Breast epithelium (tissue), 4 donors: ENCODE measurements at places on chromosomes 3 and 15.

DNA sequence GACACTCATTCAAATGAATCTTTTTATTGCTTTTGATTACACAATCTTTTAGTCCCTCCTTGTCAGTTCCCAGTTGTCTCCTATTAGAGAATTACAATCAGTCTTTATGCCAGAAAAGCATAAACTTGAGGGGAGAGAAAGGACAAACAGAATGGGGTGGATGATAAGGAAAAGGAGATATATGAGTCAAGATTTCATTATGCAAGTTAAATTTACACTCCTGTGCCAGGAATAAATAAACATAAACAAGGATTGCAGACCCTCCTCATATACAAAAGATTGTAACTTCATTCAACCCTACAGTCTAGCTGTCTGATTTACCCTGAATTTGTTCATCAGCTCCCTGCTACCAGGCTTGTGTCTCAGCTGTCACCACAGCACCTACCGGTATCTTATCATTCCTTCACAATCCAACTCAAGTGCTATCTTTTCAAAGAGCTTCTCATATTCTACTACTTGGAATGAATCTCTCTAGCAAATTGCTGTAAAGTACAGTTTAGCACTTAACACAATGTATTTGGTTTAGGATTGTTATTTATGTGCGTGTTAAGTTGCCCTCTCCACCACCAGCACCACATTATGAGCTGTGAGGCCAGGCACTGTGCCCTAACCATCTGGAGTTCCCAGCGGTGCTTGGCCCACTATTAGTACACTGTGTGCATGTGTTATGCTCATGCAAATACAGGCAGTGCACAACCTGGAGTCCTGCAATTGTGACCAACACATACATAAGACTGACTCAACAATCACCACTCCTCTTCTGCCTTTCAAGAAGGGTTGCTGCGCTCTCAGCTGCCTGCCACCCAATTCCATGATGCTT is 504.1 kb downstream of the TBL1XR1 start:
- no peak for DNase-seq
- H3K4me3 ChIP-seq, result no peak overlapping the region
- H3K4me1 ChIP-seq, result no peaks in the 10 kb centered on the region
- H3K27ac ChIP-seq, result no peak overlapping the region
- no peaks in the 10 kb centered on the region for H3K27me3 ChIP-seq
- H3K36me3 ChIP-seq, result no peaks in the 10 kb centered on the region

DNA sequence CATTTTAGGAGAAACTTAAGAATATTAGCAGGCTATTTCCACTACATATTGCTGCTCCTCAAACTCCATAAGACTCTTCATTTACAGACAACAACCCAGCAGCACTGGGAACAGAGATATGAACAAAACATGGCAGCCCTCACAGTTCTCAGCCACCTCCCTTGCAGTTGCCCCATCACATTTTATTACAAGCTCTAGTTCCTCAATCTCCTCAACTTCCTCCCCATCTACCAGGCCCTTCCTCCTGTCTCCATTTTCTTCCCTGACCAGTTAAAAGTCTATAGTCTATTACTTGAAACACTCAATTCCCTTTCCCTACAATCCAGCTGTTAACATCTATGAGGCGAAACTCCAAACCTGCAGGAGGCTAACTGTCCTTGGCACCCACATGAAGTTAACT is 412.5 kb downstream of the TBC1D5 start:
- no peaks in the 10 kb centered on the region for H3K4me1 ChIP-seq
- DNase-seq, result no peak
- H3K4me3 ChIP-seq, result no peak overlapping the region
- H3K27ac ChIP-seq, result no peak overlapping the region

DNA sequence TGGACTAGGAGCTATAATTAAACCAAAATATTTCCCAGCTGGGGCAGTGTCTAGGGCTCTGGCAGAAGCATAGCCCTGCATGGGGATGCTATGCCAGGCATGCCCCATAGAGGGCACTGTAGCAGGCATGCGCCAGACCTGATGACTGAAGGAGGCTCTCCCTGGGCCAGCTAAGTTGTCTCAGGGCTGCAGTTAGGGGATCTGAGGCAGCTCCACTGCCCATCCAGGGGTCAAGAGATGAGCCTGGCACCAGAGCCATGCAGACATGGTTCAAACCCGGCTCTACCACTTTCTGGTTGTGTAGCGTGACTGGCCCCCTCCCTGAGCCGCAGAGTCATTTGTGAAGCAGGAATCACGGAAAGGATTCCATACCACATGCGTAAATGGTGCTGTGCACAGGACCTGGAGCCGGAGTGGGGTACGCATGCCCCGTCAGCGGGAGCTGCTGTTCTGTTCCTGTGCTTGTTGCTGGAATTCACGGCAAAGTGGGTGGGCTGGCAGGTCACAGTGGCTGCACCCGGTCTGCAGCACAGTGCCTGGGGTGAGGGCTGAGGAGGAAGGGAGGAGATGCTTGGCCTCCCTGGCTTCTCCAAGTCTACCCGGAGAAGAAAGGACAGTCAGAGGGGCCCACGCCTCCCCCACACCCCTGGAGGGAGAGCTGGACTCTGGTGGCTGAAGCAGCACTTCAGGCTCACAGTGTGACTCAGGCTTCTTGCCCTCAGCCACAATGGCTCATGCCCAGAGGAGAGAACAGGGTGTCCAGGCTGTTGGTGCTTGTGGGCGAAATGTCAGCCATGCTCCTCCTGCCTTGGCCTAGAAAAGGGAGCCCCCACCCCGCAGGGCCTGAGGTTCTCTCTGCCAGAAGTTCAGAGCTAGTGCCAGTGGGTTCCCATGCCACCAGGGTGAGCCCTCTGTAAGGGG is 43.1 kb downstream of the DNASE1L3 start:
- no peaks in the 10 kb centered on the region for H3K4me1 ChIP-seq
- no peak for DNase-seq
- peaks cover 3% of the 10 kb centered on the region for H3K36me3 ChIP-seq
- H3K27ac ChIP-seq, result no peak overlapping the region
- H3K27me3 ChIP-seq, result no peaks in the 10 kb centered on the region

- H3K27ac ChIP-seq, result no peak overlapping the region
- no peaks in the 10 kb centered on the region for H3K27me3 ChIP-seq
- no peaks in the 10 kb centered on the region for H3K4me1 ChIP-seq
- no peaks in the 10 kb centered on the region for H3K36me3 ChIP-seq
- DNase-seq, result no peak
Observed at GRCh38 chr15:55835866-55836265, 92.9 kb upstream of the PRTG start.

GRCh38 chr3:188283347-188283746 is 129.4 kb downstream of the LPP start:
- no peak overlapping the region for H3K4me3 ChIP-seq
- peak overlapping the region; percentile 65 for H3K27ac ChIP-seq
- H3K4me1 ChIP-seq, result no peaks in the 10 kb centered on the region
- DNase-seq, result no peak
- H3K27me3 ChIP-seq, result no peaks in the 10 kb centered on the region

DNA sequence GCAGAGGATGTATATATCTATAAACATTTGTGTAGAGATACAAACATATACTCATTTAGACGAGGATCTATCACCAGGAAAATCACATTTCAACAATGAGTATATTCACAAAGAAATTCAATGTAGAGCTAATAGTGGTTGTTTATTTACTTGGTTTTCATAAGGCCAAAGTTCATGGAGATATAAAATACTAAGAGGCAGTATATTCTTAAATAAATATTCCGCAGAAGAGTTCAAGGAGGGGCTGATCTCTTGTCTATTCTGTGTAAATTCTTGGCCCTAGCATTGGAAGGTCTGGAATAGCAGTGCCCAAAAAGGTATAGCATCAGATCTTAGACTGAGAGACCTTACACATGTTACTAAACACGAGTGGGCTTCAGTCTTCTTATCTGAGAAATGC is 122.1 kb downstream of the EDEM1 start:
- H3K4me1 ChIP-seq, result no peaks in the 10 kb centered on the region
- H3K4me3 ChIP-seq, result no peak overlapping the region
- DNase-seq, result no peak
- H3K27me3 ChIP-seq, result no peaks in the 10 kb centered on the region

- H3K4me1 ChIP-seq, result no peaks in the 10 kb centered on the region
- no peaks in the 10 kb centered on the region for H3K27me3 ChIP-seq
- no peaks in the 10 kb centered on the region for H3K36me3 ChIP-seq
- H3K27ac ChIP-seq, result peak overlapping the region; percentile 100
- DNase-seq, result peak; percentile 63
Observed at GRCh38 chr15:78872972-78873792, 492 bp downstream of the MORF4L1 start.

- H3K4me1 ChIP-seq, result peaks cover 2% of the 10 kb centered on the region
- H3K27me3 ChIP-seq, result no peaks in the 10 kb centered on the region
- no peak for DNase-seq
- H3K4me3 ChIP-seq, result no peak overlapping the region
Observed at GRCh38 chr3:27596921-27597320, 112.7 kb upstream of the SLC4A7 start.

DNA sequence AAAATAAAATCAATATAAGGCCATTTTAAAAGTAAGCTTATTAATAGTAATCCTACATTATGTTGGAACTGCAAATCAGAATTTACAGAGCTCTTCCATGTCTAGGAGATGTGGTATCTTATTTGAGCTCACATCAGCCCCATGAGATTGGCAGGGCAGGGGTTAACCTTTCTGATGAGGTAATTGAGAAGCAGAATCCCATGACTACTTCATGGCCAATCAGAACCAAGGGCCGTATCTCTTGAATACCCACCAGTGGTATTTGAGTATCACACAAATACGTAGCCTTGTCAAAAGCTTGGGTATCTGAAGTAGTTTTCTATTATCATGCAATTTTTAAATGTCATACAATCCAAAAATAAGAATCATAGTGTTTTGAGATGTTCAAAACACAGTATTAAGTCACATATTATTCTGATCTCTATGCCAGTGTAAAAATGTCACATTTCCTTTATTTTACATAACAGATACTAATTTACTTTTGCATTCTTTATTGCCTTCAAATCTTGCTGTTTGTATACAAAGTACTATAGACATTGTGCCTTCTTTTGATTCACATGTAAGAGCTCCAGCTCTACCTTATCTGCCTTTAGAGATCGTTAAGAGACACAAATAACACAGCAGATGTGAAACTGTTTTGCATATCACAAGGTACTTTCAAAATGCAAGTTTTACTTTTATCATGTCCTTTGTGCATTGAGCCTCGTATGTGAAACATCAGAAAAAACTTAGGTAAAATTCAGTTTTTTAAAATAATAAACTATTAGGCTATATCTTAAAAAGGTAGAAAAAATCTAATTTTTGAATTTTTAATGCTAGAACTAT is 251.7 kb upstream of the GOLGA6L4 start:
- H3K4me1 ChIP-seq, result no peaks in the 10 kb centered on the region
- no peak for DNase-seq

- H3K4me1 ChIP-seq, result no peaks in the 10 kb centered on the region
- H3K27ac ChIP-seq, result no peak overlapping the region
- no peaks in the 10 kb centered on the region for H3K36me3 ChIP-seq
- no peak for DNase-seq
- no peak overlapping the region for H3K4me3 ChIP-seq
Observed at GRCh38 chr3:42720126-42720525, 17.5 kb upstream of the HHATL start.

- peak; percentile 52 for DNase-seq
- H3K27ac ChIP-seq, result peak overlapping the region; percentile 100
- peaks cover 3% of the 10 kb centered on the region for H3K4me1 ChIP-seq
Observed at GRCh38 chr3:9397906-9398699, 688 bp downstream of the SETD5 start.

- H3K36me3 ChIP-seq, result no peaks in the 10 kb centered on the region
- DNase-seq, result no peak
- no peaks in the 10 kb centered on the region for H3K27me3 ChIP-seq
- peak overlapping the region; percentile 16 for H3K4me3 ChIP-seq
Observed at GRCh38 chr3:106004137-106004681, 135.4 kb upstream of the CBLB start.

- H3K4me1 ChIP-seq, result no peaks in the 10 kb centered on the region
- no peak for DNase-seq
- H3K27me3 ChIP-seq, result no peaks in the 10 kb centered on the region
- H3K4me3 ChIP-seq, result peak overlapping the region; percentile 27
- H3K27ac ChIP-seq, result no peak overlapping the region
- no peaks in the 10 kb centered on the region for H3K36me3 ChIP-seq
Observed at GRCh38 chr3:69439643-69440270, 53.9 kb upstream of the FRMD4B start.

DNA sequence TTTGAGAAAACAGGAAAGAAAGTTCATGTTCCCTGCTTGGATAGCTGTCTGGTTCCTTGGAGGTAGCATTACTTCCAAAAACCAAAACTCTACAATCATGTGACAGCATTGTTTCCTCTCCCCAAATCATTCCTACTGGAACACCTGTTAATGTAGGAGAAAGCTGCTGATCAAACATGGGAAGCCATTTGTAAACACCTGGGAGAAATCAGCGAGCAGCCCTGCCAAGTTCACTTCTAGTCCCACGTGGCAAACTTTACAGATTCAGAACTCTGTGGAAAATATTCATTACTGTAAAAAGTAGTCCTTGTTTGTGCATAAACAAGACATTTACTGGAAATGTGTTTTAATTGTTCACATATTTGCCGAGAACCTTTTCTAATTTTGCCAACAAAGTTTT is 275.5 kb upstream of the AZI2 start:
- no peaks in the 10 kb centered on the region for H3K4me1 ChIP-seq
- no peaks in the 10 kb centered on the region for H3K27me3 ChIP-seq

- no peak overlapping the region for H3K4me3 ChIP-seq
- no peak overlapping the region for H3K27ac ChIP-seq
- no peaks in the 10 kb centered on the region for H3K36me3 ChIP-seq
- H3K27me3 ChIP-seq, result no peaks in the 10 kb centered on the region
- DNase-seq, result no peak
Observed at GRCh38 chr3:148604270-148605085, 93.2 kb upstream of the AGTR1 start.

DNA sequence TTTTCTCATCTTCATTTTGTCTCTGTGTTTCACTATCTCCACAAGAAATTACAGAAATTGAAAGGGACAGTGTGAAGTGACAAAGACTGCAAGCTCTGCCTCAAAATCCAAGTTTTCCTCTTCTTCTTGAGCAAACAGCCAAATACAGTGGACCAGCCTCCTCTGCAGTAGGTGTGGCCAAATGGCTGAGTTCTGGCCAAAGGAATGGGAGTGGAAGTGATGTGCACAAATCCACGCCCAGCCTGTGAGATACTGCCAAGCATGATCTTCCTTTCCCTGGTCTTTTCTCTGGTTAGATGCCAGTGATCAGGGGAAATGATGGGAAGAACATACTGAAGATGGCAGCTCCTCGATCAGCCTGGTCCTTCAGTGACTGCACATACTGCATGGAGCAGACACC is 111.0 kb upstream of the CPNE4 start:
- no peak overlapping the region for H3K27ac ChIP-seq
- no peaks in the 10 kb centered on the region for H3K27me3 ChIP-seq
- DNase-seq, result no peak
- H3K36me3 ChIP-seq, result no peaks in the 10 kb centered on the region
- no peak overlapping the region for H3K4me3 ChIP-seq

DNA sequence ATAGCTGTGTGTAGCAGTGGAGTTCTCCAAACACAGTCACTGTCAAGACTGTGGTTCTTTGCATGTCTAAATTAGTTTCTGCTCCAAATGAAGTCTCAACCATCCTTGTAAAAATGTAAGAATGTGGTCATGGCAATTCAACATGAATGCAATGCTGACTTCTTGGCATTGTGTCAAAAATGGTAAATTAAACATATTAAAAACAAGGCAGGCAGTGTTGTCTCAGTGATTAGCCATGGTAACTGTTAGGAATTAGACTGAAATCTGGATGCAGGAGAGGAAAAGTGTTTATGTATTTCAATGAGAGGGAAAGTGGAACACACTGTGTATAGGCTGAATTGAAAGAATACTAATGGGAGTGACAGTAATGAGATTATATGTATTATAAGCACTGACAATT is 597.2 kb downstream of the EDEM1 start:
- H3K27ac ChIP-seq, result no peak overlapping the region
- H3K4me1 ChIP-seq, result no peaks in the 10 kb centered on the region
